Hepatocyte (in vitro differentiated cells): ENCODE measurements at places on chromosomes 5 and 9. TPM values are rescaled to one million over a fixed set of nuclear protein-coding genes. Genes with fewer than 3 reads are reported as not detected.

SLC23A1 gene
- total RNA-seq: 13.4 and 19.6 TPM in 2 replicates

DNA sequence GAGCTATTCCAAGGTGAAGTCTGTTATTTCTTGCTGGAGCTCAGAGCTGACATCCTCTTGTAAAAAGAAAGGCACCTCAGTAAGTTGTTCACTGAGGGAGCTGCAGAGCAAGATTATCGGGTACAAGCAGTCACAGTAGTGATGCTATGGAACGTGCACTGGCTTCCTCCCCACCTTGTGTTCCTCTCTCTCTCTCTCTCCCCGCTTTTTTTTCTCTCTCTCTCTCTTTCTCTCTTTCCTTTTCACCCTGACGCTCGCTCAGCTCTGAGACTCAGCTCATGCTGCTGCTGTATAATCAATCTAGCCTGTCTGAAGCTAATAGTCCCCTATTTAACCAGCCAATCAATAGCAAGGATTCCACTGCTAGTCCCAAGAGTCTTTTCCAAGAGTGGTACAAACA is 587.6 kb upstream of the CDH18 start:
- no peaks in the 10 kb centered on the region for H3K36me3 ChIP-seq
- no peaks in the 10 kb centered on the region for H3K27me3 ChIP-seq
- peaks cover 3% of the 10 kb centered on the region for H3K4me1 ChIP-seq
- no peak for DNase-seq

DNA sequence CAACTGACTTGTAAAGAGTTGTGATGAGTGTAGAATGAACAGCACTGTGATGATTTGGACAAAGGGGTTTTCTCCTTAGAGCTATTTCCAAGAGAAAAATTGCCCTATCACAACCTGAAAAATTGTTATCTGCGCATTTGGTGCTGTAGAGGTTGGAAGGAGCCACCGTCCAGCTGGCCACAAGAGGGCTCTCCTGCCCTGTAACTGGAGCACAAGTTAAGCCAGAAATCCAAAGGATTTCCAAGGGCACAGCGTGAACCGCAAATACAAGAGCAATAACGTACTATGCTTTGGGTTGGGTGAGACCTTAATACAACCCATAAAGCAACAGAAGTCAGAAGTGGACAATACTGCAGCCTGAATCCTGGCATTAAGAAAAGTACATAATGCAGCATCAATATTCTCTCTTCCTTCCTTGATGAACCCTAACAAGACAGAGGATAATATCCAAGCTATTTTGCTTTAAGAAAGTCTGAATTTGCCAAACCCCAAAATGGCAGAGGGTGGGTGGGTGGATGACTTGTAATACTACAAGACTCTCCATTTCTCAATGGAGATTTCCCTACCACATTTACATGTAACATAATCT is 56.8 kb upstream of the SMIM32 start:
- no peak overlapping the region for H3K27ac ChIP-seq
- H3K4me3 ChIP-seq: no peak overlapping the region
- peak; percentile 83 for DNase-seq
- H3K36me3 ChIP-seq: no peaks in the 10 kb centered on the region

DNA sequence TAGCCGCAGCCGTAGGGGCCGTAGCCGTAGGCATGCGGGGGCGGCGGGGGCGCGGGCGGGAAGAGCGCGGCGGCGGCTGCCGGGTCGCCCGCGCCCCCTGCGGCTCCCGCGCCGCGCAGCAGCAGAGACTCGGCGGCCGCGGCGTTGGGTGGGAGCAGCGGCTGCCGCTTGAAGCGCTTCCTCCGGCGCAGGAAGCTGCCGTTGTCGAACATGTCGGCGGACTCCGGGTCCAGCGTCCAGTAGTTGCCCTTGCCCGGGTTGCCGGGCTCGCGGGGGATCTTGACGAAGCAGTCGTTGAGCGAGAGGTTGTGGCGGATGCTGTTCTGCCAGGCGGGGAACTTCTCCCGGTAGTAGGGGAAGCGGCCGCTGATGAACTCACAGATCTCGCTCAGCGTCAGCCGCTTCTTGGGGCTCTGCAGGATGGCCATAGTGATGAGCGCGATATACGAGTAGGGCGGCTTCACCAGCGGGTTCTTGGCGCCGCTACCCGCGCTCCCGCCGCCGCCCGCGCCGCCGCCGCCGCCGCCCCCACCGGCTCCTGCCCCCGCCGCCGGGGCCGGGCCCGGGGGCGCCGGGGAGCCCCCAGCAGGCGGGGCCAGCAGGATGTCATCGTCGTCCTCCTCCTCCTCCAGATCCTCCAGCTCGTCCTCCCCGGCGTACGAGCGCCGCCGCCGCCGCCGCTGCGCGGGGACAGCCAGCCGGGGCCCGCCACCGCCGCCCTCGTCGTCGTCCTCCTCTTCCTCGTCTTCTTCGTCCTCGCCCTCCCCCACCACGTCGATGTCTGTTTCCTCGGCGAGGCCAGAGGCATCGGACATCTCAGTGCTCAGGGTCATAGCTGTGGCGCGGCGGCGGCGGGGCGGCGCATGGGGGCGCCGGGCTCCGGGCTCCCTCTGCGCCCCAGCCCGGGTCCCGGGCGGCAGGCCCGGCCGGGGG is 781 bp downstream of the FOXD1 start:
- no peaks in the 10 kb centered on the region for H3K36me3 ChIP-seq
- no peak overlapping the region for H3K27ac ChIP-seq
- H3K4me3 ChIP-seq: peak overlapping the region; percentile 24

EQTN gene
- total RNA-seq: 1.1 TPM in 1 of 2 replicates, not detected in the other

GRCh38 chr9:98401140-98402018 is 145.9 kb upstream of the TBC1D2 start:
- no peaks in the 10 kb centered on the region for H3K36me3 ChIP-seq
- H3K4me3 ChIP-seq: no peak overlapping the region

- peaks cover 7% of the 10 kb centered on the region for H3K4me1 ChIP-seq
- no peak for DNase-seq
- no peaks in the 10 kb centered on the region for H3K27me3 ChIP-seq
- no peak overlapping the region for H3K4me3 ChIP-seq
Measured at GRCh38 chr5:58999804-59000203, 416.9 kb downstream of the RAB3C start.

DNA sequence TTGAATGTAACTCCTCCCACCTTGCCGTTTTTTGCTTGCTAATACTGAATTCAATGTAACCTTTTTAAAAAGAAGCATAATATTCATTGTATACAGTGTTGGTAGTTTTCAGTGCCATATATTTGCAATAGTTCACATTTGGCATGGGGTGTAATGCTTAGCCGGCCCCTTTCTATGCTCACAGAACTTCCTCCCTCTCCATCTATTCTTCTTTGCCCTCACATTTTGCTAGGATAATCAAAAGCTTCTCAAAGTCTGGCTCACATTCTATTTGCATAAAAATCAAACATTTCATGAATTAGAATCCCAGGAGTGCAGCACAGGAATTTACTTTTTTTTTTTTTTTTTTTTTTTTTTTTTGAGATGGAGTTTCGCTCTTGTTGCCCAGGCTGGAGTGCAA is 226.3 kb upstream of the MPDZ start:
- H3K4me3 ChIP-seq: no peak overlapping the region
- H3K27me3 ChIP-seq: no peaks in the 10 kb centered on the region
- no peak for DNase-seq
- no peaks in the 10 kb centered on the region for H3K4me1 ChIP-seq
- no peak overlapping the region for H3K27ac ChIP-seq

DNA sequence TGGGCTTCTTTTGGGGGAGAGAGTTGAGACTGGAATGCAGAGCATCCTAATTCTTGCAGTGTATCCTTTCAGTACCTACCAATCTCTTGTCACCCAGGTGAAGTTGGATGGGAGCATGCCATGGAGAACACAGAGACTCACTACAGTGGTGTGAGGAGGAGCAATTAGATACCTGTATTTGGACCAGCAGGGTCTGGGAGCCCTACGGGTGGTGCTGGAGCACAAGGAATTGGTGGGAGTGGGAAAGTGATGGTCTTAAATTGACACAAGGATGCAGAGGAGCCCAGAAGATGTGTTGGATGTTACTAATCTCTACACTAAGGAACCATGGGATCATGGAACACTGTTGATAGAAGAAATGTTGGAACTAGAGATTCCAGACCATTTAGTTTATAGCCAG is 212.7 kb downstream of the CHSY3 start:
- no peaks in the 10 kb centered on the region for H3K27me3 ChIP-seq
- H3K4me1 ChIP-seq: peaks cover 14% of the 10 kb centered on the region
- no peak overlapping the region for H3K27ac ChIP-seq
- H3K36me3 ChIP-seq: no peaks in the 10 kb centered on the region
- no peak for DNase-seq

GRCh38 chr5:115463983-115464382 is 80.6 kb downstream of the FEM1C start:
- DNase-seq: no peak
- no peak overlapping the region for H3K27ac ChIP-seq
- no peaks in the 10 kb centered on the region for H3K4me1 ChIP-seq

- H3K4me1 ChIP-seq: no peaks in the 10 kb centered on the region
- no peak overlapping the region for H3K4me3 ChIP-seq
- DNase-seq: no peak
- no peak overlapping the region for H3K27ac ChIP-seq
- H3K36me3 ChIP-seq: no peaks in the 10 kb centered on the region
Measured at GRCh38 chr9:15253197-15253596, 53.8 kb downstream of the TTC39B start.

GRCh38 chr9:112093870-112094216 is 81.3 kb downstream of the SUSD1 start:
- H3K27ac ChIP-seq: no peak overlapping the region
- no peak overlapping the region for H3K4me3 ChIP-seq
- H3K4me1 ChIP-seq: no peaks in the 10 kb centered on the region
- no peak for DNase-seq

- H3K27me3 ChIP-seq: no peaks in the 10 kb centered on the region
- H3K36me3 ChIP-seq: no peaks in the 10 kb centered on the region
- H3K27ac ChIP-seq: peak overlapping the region; percentile 25
- DNase-seq: peak; percentile 60
- H3K4me1 ChIP-seq: peaks cover 30% of the 10 kb centered on the region
- H3K4me3 ChIP-seq: no peak overlapping the region
Measured at GRCh38 chr9:38687389-38687842, 32.5 kb downstream of the FAM240B start.

DNA sequence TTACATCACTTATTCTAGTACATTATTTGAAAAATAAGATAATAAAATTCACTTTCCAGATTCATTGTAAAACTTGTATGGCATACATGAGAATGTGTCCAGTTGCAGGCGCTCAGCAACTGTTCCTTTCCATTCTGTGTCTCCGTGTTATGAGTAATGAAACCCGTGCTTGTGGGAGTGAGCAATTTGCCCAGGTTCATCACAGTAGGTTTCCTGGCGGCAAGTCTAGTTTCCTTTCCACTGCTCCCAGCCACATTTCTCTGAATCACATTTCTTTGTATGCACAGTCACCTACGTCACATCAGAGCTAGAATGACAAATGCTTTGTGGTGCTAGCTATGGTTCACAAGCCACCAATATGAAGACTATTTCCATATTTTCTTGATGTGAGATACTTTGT is 39.9 kb downstream of the MOCS2 start:
- no peak overlapping the region for H3K27ac ChIP-seq
- H3K4me1 ChIP-seq: no peaks in the 10 kb centered on the region
- H3K27me3 ChIP-seq: no peaks in the 10 kb centered on the region

GRCh38 chr5:168002116-168002515 is 289.3 kb upstream of the WWC1 start:
- no peaks in the 10 kb centered on the region for H3K27me3 ChIP-seq
- no peak overlapping the region for H3K4me3 ChIP-seq

- H3K27me3 ChIP-seq: no peaks in the 10 kb centered on the region
- peak overlapping the region; percentile 98 for H3K27ac ChIP-seq
- DNase-seq: peak; percentile 88
- H3K36me3 ChIP-seq: no peaks in the 10 kb centered on the region
Measured at GRCh38 chr9:127187231-127187956, 65.0 kb upstream of the ANGPTL2 start.

SLC46A2 gene
- not detected in 2 replicates for total RNA-seq

DNA sequence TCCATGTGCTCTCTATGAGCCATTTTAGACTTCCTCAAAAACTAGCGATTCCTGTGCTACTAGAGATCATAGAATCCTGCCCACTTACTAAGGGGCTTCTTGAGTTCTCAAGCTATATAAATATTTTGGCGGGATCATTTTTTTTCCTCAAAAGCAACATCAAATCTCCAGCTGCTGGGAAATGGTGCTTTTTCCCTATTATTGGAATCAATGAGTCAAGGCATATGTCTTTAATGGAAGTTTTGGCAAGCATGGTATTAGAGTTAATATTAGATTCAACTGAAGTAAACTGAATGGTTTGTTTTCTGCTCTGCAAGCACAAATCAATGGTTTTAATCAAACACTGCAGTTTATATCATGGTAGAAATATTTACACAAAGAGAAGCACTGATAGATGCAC is 369.9 kb upstream of the PTGER4 start:
- H3K27ac ChIP-seq: no peak overlapping the region
- no peak for DNase-seq
- no peaks in the 10 kb centered on the region for H3K27me3 ChIP-seq
- H3K4me3 ChIP-seq: no peak overlapping the region
- H3K4me1 ChIP-seq: no peaks in the 10 kb centered on the region
- H3K36me3 ChIP-seq: no peaks in the 10 kb centered on the region

- H3K27me3 ChIP-seq: no peaks in the 10 kb centered on the region
- peaks cover 13% of the 10 kb centered on the region for H3K4me1 ChIP-seq
- peak overlapping the region; percentile 46 for H3K4me3 ChIP-seq
- H3K27ac ChIP-seq: peak overlapping the region; percentile 85
- no peaks in the 10 kb centered on the region for H3K36me3 ChIP-seq
- no peak for DNase-seq
Measured at GRCh38 chr5:33438996-33439395, 1.8 kb upstream of the TARS1 start.

GLE1 gene
- total RNA-seq: 19.5 and 22.6 TPM in 2 replicates

- H3K4me3 ChIP-seq: no peak overlapping the region
Measured at GRCh38 chr5:73312146-73312871, 136.3 kb downstream of the FOXD1 start.

DNA sequence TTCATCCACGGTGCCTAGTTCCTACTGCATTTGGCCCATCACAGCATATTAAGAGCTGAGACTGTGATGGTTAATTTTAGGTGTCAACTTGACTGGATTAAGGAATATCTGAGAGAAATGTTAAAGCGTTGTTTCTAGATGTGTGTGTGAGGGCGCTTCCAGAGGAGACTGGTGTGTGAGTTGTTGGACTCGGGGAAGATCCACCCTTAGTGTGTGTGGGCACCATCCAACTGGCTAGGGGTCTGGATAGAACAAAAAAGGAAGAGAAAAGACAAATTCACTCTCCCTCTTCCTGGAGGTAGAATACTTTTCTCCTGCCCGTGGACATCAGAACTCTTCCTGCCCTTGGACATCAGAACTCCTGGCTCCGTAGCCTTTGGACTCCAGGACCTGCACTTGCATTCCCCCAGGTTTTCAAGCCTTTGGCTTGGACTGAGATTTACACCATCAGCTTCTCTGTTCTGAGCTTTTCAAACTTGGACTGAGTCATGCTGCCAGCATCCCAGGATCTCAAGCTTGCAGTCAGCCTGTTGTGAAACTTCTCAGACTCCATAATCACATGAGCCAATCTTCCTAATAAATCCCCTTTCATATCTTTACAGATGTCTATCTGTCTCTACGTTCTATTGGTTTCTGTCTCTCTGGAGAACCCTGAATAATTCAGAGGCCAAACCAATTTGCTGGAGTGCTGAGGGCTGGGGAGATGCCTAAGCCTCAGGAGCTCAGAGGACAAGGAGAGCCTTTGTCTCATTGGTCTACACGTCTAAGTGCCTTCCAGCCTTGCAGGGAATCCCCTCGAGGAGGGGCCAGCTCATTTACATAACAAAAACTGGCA is 164.5 kb downstream of the DCP2 start:
- peak; percentile 38 for DNase-seq
- no peaks in the 10 kb centered on the region for H3K27me3 ChIP-seq
- peaks cover 4% of the 10 kb centered on the region for H3K4me1 ChIP-seq
- no peak overlapping the region for H3K4me3 ChIP-seq
